ENCODE measurements at places on chromosomes 5 and 9.
A peak's percentile ranks its signal among the peaks of the same experiment; 100 is the strongest.

GRCh38 chr9:100725371-100725770 lies 147.5 kb downstream of the CAVIN4 start:
- no peak for DNase-seq

GRCh38 chr9:123248630-123249029 lies 19.8 kb downstream of the STRBP start:
- DNase-seq: no peak

GRCh38 chr5:72785801-72786200 lies 30.7 kb upstream of the TNPO1 start:
- no peak for DNase-seq

DNA sequence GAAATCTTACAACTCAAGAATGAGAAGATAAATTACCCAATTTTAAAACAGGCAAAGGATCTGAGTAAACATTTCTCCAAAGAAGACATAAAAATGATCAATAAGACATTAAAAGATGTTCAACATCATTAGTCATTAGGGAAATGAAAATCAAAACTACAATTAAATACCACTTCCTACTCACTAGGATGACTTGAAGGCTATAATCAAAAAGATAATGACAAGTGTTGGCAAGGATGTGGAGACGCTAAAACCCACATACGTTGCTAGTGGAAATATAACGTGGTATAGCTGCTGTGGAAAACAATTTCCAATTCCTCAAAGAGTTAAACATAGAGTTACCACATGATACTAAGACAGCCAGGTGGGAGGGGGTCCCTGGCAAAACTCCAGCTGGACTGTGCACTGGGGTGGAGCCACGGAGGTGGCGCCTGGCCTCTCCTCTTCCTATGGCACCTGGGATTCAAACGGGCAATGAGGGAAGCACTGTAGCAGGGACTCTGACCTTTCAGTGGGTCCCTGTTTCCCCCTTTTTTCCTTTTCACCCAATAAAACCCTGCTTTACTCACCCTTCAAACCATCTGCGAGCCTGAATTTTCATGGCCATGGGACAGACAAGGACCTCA lies 5.9 kb downstream of the ARSB start:
- DNase-seq: no peak

DNA sequence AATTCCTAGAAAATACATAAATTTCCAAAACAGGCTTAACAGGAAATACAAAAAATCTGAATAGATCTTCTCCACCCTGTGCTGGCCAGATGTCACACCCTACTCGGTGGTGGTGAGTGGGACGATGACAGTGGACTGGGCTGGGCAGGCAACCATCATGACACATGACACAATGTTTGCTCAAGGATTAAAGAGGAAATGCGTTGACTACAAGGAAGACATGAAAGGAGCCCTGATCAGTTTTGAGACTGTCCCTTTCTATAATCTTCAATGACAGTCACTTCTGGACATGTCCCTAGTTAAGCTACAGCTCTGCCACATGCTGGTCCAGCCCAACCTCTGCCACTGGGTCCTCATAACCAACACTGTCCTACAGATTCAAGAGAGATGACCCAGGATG lies 99.8 kb downstream of the ZDHHC21 start:
- DNase-seq: no peak

DNA sequence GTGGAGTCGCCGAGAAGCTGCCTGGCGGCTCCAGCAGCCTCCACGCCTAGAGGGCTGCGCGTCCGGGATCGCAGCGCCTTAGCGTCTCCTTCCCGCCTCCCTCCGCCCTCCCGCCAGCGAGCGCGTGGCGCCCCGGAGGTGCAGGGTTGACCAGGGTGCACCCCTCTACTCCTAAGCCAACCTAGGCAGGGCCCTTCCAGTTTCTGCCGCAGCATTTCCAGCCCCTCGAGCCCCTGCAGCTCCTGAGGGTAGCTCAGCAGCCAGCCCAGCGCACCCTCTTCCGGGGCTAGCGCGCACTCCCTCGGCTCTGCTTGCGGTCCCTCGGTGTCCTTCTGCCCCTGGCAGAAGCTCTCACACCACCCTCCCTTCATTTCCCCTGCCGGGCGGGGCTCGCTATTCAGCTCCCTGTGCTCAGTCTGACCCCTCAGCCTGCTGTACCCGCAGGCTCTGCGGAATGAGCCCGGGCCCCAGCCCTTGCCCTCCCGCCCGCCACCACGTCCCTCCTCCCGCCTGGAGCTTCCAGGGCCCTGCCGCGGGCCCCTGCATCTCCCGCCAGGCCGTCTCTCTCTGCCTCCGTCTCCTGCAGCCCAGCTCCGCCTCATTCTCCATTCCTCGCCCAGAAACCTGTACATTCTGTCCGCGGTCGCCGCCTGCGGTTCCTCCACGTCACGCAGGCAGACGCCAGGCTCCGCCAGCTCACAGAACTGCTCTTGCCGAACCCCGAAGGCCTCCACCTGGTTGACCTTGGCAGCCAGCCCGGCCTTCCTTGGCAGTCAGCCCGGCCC lies 61.8 kb downstream of the SPATA31C2 start:
- no peak for DNase-seq

DNA sequence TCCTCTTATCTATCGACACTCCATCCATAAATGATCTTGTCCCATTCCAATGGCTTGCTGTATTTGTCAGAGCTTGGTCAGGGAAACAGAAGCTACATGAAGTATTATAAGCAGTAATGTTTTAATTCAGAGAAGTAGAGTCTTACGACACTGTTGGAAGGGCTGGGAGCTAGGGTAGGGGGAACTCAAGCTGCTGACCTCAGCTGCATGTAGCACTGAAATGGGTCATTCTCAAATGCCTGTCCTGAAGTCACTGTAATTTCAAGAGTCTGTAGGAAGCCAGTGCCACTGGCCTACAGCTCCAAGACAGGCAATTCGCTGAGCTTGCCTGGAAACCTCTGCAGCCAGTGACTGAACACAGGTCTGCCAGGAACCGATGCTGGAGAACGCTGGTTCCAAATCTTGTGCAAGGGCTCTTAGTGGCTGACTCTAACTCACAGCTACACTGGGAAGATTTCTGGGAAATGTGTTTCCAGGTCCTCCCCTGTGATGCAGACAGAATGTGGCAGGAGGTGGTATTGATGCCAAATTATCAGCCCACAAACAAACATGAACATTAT lies 532.4 kb downstream of the CCDC171 start:
- DNase-seq: no peak

GRCh38 chr9:16112116-16112515 lies 559.3 kb downstream of the CCDC171 start:
- no peak for DNase-seq

DNA sequence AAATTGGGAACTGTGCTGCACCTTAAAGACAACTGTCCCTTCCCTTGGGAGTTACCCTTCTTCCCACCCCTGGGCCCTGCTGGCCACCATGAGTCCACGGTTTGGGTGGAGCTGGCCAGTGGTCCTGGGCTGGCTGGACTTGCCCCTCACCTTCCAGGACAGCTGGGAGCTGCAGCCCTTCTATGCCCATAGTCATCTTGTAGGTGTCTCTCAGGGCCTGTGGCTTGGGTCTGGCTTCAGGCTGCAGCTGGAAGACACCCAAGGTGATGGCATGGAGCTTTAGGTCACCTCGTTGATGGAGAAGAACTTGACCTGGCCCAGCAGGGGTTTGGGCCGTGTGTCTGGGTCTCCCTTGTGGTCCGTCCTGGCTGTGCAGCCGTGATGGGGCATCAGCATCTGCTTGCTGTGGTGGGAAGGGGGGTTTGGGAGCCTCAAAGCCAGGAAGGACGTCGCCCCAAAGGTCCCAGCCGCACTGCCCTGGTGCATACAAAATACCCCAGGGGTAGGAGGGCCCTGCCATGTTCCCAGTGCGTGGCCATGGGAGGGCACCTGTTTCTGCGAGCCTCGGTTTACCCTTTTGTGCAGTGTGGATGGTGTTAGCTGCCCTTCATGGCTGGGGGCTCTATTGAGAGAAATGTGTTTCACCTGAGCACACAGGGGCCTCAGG lies 8.9 kb downstream of the WNK2 start:
- no peak for DNase-seq

DNA sequence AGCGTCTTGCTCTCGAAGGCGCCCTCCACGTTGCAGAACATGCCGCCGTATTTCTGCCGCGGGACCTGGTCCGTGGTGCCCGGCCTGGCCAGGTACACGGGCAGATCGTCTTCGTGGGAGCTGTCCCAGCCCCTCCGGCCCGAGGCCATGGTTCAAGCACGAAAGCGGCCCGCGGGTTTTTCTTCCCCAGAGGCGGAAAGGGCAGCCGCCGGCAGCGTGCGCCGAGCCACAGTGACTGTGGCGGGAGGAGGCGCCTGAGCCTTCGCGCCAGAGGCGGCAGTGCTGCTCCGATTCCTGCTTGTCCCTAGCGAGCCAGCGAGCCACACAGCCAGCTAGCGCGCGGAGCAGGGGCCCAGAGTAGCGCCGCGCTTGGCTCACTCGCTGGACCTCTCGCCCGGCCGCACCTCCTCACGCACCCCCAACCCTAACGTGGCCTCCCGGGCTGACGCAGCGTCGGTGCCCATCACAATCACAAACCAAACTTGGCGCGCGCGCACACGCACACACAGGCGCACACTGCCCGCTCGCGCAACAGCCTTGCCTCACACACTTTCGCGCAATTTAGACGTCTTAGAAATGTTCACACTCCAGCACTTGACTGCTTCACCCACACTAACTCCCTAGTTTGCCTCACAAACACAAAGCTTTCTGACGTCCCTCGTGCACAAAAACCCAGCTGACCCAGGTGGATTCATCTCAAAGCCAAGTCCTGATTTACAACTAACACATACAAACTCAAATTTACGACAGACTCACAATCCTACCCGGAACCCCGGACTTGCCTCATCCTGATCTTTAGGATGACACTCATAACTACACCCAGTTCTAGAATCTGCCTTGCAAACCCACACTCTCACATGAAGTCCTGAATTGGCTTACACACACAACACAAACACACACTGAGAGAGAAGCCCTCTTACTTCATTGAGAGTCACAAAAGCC lies at the start of gene DPYSL3:
Gene DPYSL3 (minus strand): TSS at position 359 of the 942 bp plus-strand sequence. CDS start 210 bp downstream, at position 149.
- no peak for DNase-seq

- no peak for DNase-seq
These were observed 235.1 kb upstream of the TUT7 start for GRCh38 chr9:86589273-86589672.

- no peak for DNase-seq
These were observed 962 bp upstream of the TXN start for GRCh38 chr9:110257097-110257841.

- DNase-seq: no peak
These were observed 34.1 kb downstream of the PLPP7 start for GRCh38 chr9:131323629-131324028.

DNA sequence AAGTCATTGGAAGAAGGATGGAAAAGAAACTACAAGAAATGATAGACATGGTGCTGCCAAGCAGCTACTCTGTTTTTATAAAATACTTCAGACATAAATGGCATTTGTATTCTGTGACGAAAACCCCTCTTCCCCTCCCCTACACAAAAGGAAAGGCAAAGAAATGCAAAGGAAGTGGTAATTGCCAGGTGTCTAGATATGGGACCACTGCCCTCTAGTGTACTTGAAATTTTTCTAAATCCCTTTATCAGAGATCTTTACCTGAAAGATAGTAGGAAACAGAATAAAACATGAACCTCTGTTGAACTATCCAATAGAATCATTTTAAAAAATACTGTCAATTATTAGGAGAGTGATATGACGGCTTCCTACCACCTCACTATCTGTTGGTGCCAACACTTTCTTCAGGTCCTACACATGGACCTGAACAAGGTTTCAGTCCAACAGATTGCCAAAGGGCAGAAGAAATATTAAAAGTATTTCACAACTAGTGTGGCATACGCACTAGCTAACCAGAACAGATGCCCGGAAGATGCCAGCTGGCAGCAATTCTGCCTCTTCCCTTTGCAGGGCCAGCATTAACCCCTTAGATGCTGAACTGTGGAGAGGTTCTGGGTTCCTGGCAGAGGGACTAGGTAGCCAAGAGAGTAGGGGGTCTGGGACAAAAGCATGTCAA lies 104.1 kb downstream of the TSSK1B start:
- no peak for DNase-seq

DNA sequence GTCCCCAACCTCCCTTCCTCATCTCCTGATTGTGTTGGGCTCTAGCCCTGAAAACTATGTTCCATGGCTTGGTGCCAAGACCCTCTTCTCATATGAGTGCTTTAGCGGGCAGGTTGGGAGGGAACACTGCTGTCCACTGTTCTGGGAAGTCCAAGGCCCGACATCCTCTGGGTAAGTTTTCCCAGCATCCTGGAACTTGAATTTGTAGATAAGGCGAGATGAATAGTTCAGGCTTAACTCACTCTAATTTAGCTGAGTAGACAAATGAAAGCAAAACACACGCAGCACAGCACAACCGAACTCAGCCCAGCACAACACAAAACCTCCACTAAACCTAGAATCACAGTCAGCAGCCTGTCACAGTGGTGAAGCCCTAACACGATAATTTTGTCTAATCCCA lies 95.3 kb upstream of the SLC28A3 start:
- no peak for DNase-seq

DNA sequence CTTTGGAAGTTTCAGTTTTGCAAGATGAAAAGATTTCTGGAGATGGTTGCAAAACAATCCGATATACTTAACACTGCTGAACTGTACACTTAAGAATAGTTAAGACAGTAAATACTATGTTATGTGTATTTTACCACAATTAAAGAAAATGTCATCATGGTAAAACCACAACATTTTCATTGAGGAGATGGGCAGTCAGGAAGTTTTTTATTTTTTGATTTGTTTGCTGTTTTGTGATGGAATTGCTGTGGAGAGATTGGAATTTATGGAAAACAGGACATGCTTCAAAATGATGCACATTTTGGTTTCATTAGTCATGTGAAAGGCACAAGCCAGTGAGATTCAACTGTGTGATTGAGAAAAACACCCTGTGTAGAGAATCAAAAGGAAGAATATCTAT lies 90.5 kb upstream of the AGXT2 start:
- DNase-seq: no peak

- DNase-seq: no peak
These were observed 50.9 kb downstream of the BRINP1 start for GRCh38 chr9:119318371-119318770.

DNA sequence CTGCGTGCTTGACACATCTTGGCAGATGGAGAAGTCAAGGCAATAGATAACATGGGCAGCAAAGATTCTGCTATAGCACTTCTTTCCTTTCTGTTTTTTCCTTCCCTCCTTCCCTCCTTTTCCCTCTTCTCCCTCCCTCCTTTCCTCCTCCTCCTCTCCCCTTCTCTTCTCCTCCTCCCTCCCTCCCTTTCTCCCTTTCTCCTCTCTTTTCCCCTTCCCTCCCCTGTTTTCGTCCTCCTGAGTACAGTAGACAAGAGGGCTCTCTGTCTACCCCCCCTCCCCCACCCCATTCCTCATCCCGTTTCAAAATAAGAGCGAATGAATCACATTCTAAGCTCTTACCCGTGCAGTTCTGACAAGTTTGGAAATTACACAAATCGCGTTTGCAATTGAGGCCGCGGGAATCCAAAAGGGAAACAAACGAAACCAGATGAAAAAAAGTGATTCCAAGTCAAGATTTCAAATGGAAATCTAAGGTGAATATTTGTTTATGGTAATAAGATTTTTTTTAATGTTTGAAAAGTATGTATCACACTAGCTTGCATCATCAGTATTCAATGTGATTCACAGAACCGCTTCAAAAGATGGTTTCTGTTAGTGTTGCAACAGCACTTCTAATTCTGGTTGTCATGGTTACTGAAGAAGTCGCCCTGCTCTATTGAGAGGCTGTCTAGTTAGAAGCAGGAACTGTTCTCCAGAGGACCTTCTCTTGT lies 1.3 kb downstream of the NIM1K start:
- no peak for DNase-seq

- DNase-seq: no peak
These were observed 250.3 kb downstream of the SEC61B start for GRCh38 chr9:99472240-99472915.

- peak; percentile 35 for DNase-seq
These were observed 7.2 kb upstream of the KLHL3 start for GRCh38 chr5:137743031-137743640.
